ENCODE measurements at places on chromosomes 2 and 18.

DNA sequence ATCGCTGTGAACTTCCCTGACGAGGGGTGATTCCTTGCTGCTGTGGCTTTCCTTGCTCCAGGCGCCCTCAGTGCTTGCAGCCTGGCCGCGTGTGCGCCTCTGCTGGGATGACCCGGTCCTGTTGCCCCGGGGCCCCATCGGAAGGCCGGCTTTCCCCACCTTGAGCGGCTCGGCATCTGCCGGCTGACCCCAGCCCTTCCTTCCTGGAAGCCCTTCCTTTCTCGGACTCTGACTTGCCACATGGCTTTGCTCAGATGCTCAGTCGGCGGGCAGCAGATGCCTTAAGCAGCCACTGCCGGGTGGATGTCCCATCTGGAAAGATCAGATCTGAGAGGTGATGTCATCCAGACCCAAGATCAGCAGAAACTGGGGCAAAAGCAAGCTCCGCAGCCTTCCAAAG lies 100.5 kb upstream of the ODC1 start:
- no peak for DNase-seq

- no peak for DNase-seq
Observed at GRCh38 chr18:43888598-43888997, 611.3 kb upstream of the SYT4 start.

DNA sequence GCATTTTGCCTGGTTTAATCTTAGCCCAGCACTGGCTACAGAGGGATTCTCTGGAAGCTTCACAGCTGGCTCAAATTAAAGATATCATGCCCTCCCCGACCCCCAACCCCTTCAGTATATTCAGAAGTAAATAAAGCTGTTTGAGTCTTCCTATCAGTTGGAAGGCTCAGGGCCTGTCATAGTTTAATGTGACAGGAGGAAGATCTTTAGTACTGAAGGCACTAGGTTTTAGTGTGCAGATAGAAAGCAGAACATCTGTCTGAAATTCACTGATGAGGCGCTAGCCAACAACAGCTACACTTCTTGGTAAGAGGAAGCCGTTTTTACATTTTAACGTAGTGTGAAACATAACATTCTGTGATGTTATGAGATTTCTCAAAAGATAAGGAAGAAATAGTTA lies 969.1 kb upstream of the CDH2 start:
- no peak for DNase-seq

DNA sequence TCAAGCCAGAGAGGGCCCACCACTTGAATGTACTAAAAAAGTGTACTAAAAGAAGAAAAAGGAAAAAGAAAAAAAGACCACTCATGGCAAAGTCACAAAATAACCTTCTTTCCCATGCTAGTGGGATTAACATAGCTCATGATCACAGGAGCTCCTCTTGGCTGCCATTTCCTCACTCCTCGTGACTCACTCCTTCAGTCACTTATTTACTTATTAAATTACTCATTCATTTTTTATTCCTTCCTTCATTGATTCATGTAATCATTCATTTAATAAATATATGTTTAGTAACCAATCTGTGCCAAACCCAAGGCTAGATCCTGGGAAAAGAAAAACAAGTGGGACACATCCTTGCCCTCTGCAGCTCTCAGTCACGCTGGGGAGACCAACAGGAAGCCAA lies 300.5 kb downstream of the INSIG2 start:
- no peak for DNase-seq

DNA sequence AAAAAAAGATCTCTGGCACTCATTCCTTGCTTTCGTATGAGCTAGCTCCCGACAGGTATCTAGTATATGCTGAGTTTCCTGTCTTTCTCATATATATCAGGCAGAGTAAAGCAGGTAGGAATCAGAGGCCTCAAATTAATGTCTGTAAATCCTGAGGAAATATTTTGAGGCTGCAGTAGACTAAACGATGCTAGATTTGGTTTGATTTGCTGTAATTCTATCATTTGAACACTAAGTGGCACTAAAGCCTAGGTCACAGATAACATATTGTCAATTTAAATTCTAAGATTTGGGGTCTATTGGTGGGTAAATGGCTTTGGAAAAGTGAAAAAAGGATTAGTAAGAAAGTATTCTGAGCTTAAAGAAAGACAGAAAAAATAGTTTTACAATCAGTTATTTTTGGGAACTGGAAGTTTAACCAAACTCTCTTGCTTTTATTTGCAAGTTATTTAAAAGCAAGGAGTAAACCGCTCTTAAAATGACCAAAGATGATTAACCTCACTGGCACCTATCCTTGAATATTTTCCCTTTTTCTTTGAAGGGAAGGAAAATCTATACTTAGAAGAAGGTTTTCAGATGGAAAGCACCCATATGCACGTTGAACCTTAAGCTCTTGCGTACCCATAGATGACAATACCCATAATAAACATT lies 37.6 kb upstream of the SLC4A10 start:
- DNase-seq, result no peak

- DNase-seq, result no peak
Observed at GRCh38 chr2:190451561-190452176, 43.5 kb downstream of the MFSD6 start.

- DNase-seq, result peak; percentile 29
Observed at GRCh38 chr2:18623782-18624181, 34.4 kb upstream of the NT5C1B start.

GRCh38 chr2:240635998-240636547 lies 10.8 kb downstream of the GPR35 start:
- no peak for DNase-seq

DNA sequence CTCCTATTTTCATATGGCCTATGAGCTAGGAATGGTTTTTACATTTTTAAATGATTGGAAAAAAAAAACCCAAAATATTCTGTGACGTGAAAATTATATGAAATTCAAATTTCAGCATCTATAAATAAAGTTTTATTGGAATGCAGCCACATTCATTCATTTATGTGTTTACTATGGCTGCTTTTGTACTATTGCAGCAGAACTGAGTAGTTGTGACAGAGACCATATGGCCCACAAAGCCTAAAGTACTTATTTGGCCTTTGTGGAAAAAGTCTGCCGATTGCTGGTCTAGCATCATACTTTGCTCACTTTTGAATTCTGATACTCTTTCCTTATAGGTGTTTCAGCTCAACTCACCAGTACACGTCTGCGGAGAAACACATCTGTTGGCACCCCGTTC lies 39.0 kb downstream of the MYO3B start:
- DNase-seq, result no peak

DNA sequence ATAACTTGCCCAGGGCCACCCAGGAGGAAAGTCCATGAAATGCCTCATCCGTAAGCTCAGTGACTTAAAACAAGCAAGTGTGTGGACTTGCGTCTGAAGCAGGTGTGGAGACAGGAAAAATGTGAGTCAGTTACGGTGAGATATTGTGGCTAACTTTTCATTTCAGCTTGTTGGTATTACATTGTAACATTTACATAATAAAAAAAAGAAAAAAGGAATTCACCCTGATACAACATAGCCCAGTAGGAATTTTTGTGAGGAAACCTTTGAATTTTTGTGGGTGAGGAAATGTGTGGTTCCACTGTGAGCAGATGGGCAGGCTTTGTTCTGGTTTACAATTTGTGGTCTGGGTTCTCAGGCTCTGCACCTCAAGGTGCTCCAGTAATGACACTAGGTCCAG lies 33.7 kb upstream of the LYPD6B start:
- no peak for DNase-seq

- no peak for DNase-seq
Observed at GRCh38 chr18:1078301-1078700, 173.6 kb downstream of the ADCYAP1 start.

DNA sequence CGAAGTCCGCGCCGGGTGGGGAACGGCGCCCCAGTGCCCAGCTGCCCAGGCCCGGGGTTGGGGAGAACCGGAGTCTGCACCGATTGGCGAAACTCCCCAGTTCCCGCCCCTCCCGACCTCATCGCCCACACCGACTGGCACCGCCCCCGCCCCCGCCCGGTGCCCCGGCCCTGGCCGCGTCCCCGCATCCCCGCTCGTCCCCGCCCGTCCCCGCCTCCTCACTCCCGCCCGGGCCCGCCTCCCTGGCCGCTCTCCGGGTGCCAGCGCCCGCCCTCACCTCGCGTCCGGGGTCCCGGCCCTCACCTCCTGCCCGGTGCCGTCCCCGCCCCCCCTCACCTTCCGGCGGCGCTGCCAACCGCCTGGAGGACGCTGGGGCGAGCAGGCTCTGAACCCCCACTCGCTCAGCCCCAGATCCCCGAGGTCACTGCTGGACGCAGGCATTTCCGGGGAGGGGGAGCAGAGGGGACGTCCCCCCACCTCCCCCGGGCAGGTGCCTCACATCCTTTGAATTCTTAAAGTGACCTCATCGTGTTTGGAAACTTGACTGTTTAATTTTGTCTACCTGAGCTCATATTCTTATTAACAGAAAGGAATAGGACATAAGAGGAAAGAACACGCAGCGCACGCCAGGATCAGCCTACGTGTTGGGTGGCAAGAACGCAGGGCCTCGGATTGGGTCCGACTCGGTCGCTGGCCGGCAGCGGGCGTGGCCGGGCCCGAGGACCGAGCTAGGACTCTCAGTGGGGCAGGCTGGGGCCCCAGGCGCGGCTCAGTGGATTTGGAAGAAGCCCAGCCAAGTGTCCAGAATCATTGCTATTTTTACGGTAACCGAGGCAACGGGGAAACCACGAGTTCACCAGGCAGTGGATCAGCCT lies at the start of gene FAM110C:
Gene FAM110C, minus strand, starts transcription at position 35 of the 875 bp plus-strand sequence. CDS start 120 bp downstream, outside the sequence.
- DNase-seq, result no peak

- DNase-seq, result no peak
Observed at GRCh38 chr2:241981076-241981700, 111.7 kb downstream of the RTP5 start.

All from SW 1271 (cell line).